Body of pancreas (tissue), 4 donors: ENCODE measurements at places on chromosomes 7 and 10.

DNA sequence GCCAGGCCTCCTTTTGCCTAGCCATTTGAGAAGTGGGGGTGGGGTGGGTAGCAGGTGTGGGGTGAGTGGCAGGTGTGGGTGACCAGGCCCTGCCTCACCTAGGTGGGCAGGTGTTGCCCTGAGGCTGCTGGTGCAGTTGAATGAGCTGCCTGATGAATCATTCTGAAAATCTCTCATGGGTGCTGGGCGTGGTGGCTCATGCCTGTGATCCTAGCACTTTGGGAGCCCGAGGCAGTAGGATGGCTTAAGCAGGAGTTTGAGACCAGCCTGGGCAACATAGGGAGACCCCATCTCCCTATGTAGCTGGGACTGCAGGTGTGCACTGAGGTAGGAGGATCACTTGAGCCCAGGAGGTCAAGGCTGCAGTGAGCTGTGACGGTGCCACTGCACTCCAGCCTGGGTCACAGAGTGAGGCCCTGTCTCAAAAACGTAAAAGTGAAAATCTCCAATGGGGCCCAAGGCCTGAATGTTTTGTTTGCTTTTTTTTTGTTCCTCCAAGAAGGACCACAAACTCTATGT lies 17.7 kb downstream of the TSPAN14 start:
- no peak for DNase-seq

GRCh38 chr7:55538538-55538937 lies 33.8 kb downstream of the VOPP1 start:
- no peak for DNase-seq

- no peak for DNase-seq
Observed at GRCh38 chr10:22962817-22963216, 35.0 kb downstream of the ARMC3 start.

- no peak for DNase-seq
Observed at GRCh38 chr7:112080441-112080840, 125.8 kb downstream of the DOCK4 start.

- no peak for DNase-seq
Observed at GRCh38 chr7:35380739-35381224, 126.9 kb upstream of the TBX20 start.

GRCh38 chr10:71039551-71039950 lies 151.2 kb upstream of the PCBD1 start:
- no peak for DNase-seq

DNA sequence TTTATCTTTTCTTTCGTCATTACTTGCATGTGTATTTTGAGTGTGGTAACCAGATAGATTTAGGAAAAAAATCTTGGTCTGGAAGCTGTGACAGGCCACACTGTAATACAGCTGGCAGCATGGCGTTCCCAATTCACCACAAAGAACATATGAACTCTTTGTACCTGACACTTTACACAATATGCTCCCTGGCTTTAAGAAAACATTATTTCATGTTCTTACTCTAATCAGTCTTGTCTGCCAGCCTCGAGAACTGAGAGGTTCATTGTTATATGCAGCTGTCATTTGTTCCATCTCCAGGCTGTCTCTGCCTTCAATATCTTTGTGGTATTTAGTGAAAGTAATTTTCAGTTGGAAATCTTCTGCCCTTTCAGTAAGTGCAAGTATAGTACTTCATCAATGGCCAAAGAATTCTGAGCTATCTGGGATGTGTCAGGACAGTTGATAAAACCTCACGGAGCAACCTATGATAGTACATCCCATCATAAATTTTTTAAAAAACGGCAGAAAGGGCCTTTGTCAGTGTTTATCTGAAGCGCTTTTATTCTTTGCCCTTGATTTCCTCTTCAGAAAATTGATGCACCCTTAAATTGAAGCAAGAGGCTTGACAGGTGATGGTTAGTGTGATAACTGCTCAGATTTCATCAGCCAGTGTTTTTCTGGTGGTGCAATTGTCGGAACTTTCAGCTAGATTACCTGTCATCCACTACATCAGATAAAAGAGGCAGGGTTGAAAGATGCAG lies 146.3 kb upstream of the SP8 start:
- no peak for DNase-seq
